Cortex of kidney (tissue), 1 donor: ENCODE measurements at places on chromosomes 11 and 22.

GRCh38 chr11:114017723-114018122, 41.8 kb upstream of the ZBTB16 start:
- DNase-seq, result no peak

DNA sequence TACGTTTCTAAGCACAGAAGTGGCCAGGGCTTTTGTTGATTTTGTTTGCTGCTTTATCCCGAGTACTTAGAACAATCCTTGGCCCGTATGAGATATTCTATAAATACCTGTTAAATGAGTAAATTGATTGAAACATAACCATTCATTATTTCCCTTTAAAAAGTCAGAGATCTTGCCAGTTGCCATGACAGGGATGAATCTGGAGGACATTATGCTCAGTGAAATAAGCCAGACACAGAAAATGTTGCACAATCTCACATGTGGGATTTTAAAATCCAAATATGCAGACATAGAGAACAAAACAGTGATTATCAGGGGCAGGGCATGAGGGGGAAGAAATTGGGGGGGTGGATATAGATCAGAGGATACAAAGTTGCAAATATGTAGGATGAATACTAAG, 1240.1 kb downstream of the LRRC4C start:
- no peak for DNase-seq

GRCh38 chr11:33016654-33017053, 976 bp downstream of the DEPDC7 start:
- no peak for DNase-seq

DNA sequence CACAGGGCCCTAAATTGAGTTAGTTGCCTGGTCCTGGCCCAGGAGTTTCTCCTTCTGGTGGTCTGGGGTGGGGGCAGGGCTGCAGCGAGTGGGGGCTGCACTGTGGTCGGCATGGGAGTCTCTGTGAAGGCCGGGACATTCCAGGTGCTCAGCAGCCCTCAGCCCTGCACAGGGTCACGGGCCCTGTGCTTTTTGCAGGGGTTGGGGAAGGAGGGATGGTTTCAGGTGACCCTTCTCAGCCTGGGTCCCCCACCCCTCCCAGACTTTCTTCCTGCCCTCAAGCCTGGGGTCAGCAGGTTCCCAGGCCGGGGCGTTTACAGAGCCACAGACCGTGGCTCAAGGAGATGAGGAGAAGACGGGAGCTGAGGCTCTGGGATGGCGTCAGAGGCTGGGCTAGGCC, 7.8 kb downstream of the EMID1 start:
- no peak for DNase-seq

GRCh38 chr22:17575681-17576080, 12.4 kb downstream of the SLC25A18 start:
- DNase-seq, result no peak
